Gastrocnemius medialis (tissue), 4 donors: ENCODE measurements at places on chromosomes 6 and 20.

- DNase-seq: no peak
Measured at GRCh38 chr6:15630202-15630601, 32.6 kb downstream of the DTNBP1 start.

DNA sequence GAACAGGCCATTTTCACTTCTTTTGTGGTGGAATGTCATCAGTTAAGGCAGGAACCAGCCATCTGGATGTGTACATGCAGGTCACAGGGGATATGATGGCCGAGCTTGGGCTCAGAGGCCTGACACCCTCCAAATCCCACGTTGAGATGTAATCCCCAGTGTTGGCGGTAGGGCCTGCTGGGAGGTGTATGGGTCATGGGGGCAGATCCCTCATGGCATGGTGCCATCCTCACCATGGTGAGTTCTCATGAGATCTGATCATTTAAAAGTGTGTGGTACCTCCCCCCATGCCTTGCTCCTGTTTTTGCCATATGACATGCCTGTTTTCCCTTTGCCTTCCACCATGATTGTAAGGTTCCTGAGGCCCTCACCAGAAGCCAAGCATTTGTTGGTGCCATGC lies 26.8 kb downstream of the WDR27 start:
- DNase-seq: no peak

DNA sequence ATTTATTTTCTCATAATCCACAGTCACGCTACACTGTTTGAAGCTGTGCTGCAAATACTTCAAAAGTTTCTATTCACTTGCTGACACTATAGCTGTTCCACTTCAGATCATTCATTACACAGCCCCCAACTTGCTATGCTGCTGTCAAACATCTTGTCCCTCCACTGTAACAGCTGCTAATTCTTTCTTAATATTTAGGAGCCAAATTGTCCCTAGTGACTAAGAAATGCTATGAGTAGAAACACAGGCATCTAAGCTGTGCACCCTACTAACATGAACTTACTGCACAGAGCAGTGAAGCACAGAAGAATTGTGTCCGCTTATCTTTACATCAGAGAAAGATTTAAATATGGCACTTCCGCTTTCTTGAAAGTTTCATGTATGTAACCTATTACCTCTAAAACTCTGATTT lies 91.3 kb downstream of the PDE10A start:
- no peak for DNase-seq

DNA sequence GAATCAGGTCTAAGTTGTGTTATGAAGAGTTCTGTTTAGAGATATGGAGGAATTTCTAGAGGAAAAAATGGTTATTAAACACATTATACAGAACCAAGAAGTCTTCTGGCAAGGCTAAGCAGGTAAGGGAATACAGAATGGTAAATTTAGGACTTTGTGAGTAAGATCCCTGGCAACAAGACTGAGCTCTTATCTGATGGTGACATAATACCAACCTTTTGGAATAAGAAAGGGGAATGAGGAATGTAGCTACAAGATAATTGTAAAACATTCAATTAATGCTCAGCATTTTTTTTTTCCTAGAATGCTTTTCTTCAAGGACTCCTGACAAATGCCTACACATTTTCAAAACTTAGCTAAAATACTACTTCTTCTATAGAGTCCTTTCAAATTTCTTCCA lies 51.8 kb downstream of the CYB5R4 start:
- no peak for DNase-seq

- no peak for DNase-seq
Measured at GRCh38 chr6:126312013-126312665, 27.8 kb upstream of the CENPW start.

GRCh38 chr6:54245265-54245664 lies 63.0 kb upstream of the TINAG start:
- DNase-seq: no peak

DNA sequence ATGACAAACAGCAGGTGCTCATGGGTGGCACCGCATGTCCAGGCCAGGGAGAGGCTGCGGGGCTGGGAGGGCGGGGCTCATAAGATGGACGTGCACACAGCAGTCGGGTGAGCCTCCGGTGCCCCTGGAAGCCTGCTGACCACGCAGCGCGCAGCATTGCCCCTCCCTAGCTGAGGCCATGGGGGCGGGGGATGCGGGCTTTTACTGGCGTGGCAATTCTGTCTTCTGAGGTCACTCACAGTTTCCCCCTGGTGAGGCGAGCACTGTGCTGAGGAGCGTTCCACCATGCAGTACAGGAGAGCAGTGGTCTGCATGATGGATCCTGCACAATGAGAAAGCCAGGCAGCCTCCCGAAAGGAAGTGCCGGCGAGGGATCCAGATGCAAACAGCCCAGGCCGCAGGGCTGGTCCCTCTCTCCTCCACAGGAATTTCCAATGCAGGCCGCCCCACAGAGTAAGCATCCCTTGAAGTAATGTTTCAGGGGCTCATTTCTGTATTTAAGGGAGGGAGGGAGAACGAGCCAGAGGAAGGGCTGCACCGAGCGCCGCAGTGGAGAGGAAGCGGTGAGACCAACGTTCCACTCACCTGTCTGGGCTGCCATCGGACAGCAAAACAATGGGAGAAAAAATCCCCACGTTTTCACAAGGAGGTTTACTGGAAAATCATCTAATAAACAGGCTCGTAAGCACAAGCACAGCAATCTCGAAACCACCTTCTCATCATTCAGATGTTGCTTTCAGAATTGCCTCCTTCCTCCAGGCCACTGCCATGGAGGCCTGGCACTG lies 56.0 kb downstream of the IRF4 start:
- no peak for DNase-seq

- no peak for DNase-seq
Measured at GRCh38 chr6:28648035-28648877, 122.6 kb downstream of the GPX5 start.

- DNase-seq: no peak
Measured at GRCh38 chr6:23879816-23880215, 246.2 kb upstream of the NRSN1 start.

- no peak for DNase-seq
Measured at GRCh38 chr6:19771753-19772336, 65.3 kb upstream of the ID4 start.

DNA sequence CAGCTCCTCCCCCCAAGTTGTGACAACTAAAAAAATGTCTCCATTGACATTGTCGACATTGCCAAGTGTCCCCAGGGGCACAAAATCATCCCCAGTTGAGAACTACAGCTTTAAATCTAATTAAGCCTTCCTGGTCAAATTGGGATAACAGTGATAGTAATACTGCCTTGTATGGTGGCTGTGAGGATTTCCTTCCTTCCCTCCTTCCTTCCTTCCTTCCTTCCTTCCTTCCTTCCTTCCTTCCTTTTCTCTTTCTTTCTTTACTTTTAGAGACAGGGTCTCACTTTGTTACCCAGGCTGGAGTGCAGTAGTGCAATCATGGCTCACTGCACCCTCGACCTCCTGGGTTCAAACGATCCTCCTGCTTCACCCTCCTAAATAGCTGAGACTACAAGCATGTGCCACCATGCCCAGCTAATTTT lies 29.5 kb upstream of the ARFGEF2 start:
- no peak for DNase-seq

DNA sequence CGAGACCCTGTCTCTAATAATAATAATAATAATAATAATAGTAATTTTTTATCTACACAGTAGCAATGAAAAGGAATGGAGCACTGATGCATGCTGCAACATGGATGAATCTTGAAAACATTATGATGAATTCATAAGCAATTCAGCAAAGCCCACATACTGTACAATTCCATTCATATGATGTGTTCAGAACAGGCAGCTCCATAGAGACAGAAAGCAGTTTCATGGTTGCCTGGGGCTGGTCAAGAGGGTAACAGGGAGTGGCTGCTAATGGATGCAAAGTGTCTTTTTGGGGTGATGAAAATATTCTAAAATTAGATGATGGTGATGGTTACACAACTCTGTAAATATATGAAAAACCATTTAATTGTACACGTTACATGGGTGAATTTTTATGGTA lies 43.6 kb downstream of the SLC24A3 start:
- DNase-seq: no peak

DNA sequence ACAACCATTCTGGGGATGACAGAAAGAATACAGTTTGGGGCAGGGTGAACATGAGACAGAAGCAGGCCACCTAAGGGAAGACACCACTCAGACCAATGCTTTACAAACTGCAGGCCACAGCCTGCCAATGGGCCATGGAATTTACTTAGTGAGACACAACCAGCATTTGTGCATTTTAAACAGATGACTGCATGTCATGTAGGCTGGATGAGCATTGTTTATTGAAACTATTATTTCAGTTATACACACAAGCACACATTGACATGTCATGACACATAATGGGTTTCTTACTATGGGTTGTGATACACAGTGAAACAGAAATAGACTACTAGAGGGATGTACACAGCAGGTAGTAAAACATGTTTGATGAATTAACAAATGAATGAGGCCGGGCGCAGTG lies 8.0 kb downstream of the PGM3 start:
- no peak for DNase-seq

GRCh38 chr6:5361396-5361795 lies 100.1 kb downstream of the FARS2 start:
- DNase-seq: no peak

DNA sequence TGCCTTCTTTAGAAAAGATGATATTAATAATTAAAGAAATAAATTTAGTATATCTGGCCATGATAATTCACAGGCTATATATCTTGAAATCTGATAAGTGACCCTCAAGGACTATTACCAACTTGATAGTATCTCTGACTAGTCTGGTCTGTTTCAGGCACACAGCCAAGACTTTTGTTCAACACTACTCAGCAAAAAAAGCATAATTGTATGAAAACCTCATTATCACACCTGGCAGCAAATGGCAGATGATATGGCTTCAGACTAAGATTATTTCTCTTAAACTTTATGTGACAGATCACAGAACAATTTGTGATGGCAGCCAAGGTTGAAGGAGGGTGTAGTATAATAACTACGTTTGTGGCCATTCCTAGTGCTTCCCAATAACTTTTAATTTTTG lies 114.7 kb downstream of the RWDD2A start:
- no peak for DNase-seq

DNA sequence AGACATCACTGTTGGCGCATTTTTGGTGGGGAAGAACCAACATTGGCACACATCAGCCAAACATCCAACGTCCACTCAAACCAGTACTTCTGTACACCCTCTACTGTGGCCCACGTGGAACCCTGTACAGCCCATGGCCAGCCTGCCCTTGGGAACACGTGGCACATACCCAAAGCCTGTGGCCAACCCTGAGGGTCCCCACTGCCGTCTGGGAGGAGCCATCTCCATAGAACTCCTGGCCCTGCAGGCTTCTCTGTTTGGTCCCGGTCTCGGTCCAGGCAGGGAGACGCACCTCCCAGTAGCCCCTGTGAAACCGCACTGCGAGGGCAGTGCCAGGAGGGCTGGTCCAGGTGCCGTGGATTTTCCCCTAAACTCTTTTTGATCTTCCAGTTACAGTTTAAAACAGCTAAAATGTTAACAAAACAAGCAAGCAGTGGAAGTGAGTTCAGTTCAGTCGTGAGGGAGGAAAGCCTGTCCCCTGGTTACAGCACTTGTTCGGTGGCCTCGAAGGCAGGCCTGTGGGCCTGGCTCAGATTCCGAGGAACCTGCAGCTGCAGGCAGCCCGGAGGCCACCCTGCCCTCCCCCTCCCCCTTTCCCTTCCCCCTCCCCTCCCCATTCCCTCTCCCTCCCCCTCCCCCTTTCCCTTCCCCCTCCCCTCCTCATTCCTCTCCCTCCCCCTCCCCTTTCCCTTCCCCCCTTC lies 233.7 kb downstream of the DLL1 start:
- no peak for DNase-seq

- DNase-seq: no peak
Measured at GRCh38 chr20:63333241-63333836, 27.8 kb downstream of the CHRNA4 start.

DNA sequence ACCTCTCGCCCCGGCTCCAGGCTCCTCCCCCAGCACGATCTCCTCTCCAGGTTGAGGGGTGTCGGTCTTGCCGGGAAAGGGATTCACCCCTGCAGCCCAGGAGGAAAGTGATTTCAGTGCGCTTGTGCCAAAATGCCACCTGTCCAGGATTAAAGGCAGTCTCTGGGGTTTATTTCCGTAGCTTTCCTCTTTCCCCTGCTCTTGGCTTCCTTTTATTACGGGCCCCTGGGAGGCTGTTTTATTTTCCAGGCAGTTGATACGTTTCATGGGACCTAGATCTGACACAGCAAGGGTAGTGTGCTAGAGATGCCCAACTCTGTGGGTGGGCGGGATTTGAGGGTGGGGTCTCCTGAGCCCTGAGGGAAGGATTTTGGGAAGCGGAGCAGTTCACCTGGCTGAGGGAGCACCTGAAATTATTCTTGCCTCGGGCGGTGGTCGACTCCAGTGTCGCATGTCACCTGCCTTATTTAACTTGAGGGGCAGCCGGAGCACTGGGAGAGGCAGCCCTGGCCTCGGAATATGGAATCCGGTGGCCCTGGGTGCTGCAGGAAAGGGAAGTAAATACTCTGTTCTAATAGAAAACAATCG lies 9.5 kb upstream of the NKX2-2 start:
- no peak for DNase-seq

DNA sequence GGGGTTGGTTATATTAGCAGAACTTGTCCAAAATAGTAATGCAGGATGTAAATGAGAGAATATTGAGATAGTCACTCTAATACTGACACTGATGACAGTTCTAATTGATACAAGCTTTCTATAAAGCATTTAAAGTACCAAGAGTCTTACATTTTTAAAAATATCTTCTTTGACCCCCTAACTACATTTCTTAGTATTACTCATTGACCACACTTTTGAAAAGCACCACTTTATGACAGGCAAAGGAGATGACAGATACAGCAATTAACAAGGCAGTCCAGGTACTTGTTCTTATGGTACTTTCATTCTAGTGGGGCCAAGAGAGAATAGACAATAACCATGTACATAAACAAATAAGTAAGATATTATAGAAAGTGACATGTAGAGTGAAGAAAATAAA lies 139.4 kb upstream of the EYA4 start:
- DNase-seq: no peak

DNA sequence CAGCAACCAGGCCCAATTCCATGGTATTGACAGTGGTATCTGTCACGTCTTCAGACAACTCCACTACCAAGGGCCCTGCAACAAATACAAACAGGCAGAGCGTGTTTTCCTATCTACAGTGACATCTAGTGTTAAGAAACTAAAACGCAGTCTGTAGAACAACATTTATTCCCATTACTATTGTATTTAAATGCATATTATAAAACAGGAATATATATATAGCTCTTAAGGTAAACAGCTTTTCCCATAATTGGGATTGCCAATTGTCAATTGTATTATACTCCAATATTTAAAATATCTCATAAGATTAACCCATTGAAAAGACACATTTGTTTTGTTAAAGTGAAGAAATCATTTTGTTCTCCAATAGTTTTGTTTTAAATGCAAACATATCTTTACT lies 97.2 kb downstream of the KIF16B start:
- DNase-seq: peak; percentile 12

DNA sequence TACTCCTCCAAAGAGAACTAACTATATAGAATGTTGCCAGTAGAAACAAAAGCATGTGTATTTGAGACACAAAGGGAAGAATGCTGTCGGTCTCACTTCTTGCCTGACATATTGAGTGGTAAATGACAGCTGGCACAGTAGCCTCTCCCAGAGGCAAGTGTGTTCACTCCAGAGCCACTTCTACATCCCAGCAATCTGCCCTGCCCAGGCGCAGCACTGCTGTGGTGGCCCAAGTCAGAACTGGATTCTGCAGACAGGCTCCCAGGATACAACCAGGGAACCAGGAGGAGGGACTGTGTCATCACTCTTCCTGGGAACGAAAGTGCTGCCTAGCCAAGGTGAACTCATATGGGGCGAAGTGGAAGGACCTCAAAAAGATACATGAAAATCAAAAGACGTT lies 103.2 kb upstream of the ARMC2 start:
- DNase-seq: no peak
